Fibroblast of skin of left biceps (primary cell): ENCODE measurements at places on chromosomes 4 and X.
A peak's percentile ranks its signal among the peaks of the same experiment; 100 is the strongest.

DNA sequence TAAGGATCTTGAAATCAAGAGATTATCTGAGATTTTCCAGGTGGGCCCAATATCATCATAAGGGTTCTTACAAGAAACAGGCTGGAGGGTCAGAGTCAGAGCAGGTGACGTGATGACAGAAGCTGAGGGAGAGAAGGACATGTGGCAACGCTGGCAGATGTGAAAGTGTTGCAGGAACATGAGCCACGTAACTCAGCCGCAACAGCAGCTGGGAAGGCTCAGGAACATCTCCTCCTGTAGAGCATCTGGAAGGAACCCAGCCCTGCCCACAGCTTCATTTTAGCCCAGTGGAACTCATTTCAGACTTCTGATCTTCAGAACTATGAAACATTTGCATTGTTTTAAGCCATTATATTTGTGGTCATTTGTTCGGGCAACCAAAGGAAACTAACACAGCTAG is 156.3 kb upstream of the VEGFC start:
- no peak for DNase-seq

- no peak for DNase-seq
These were observed 24.8 kb upstream of the AFAP1 start for GRCh38 chr4:7964459-7964858.

GRCh38 chr4:2763511-2763967 is 7.4 kb upstream of the TNIP2 start:
- no peak for DNase-seq

DNA sequence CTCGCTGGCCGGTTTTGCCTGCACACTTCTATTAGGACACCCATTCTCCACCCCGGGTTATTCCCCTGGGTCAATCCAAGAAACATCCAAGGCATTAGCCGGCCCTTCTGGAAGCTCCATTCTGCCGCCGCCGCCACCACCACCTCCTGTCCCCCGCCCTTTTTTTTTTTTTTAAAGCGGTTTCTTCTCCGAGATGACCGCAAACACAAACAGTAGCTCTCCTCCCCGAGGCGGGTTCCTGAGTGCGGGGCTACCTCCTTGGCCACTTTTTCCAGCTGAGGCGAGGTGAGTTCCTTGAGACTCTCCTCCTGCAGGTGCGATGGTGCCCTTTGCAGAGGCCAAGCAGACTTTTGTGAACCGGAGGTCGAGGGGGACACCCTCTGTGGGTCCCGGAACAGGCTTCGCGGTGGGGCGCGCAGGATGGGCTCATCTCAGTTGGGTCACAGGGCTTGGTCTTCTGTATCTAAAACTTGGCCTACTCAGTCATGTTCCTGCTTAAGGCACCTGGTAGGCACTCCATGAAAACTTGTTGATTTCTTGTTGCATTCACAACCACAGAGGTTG is 930 bp downstream of the NWD2 start:
- DNase-seq = no peak

GRCh38 chrX:48920718-48921104 is 1.9 kb upstream of the PIM2 start:
- no peak for DNase-seq

- no peak for DNase-seq
These were observed 14.3 kb downstream of the H2BW1 start for GRCh38 chrX:103999234-103999633.

- DNase-seq = no peak
These were observed 691 bp downstream of the SCARB2 start for GRCh38 chr4:76212851-76213414.

- DNase-seq = peak; percentile 64
These were observed 32.0 kb upstream of the FHL1 start for GRCh38 chrX:136115126-136115903.

DNA sequence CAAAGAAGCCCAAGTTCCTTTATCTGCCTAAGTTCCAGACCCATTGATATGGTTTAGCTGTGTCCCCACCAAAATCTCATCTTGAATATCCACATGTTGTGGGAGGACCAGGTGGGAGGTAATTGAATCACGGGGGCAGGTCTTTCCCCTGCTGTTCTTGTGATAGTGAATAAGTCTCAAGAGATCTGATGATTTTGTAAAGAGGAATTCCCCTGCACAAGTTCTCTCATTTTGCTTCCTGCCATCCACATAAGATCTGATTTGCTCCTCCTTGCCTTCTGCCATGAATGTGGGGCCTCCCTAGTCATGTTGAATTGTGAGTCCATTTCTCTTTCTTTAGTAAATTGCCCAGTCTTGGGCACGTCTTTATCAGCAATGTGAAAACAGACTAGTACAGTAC is 860.2 kb downstream of the FSTL5 start:
- no peak for DNase-seq

GRCh38 chr4:6641164-6641970 is 882 bp downstream of the MRFAP1 start:
- no peak for DNase-seq

- no peak for DNase-seq
These were observed 210.8 kb downstream of the SLC4A4 start for GRCh38 chr4:71549516-71550160.

DNA sequence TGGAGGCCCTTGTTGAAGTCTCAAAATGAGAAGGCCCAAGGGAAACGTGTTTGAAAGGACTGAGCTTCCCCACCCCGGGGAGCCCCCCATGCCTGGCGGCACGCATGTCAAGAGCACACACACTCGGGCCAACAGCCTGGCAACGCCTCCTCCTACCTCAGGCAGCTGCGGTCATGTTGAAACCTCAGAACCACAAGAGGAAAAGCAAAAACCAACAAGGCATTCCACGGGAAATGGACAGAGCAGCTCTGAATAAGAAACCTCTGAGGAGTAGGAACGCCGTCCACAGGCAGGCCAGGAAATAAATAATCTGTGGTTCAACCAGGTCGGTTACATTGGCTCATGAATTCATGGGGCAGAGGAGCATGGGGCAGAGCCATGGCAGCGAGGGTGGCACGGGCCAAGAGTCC is 95.7 kb upstream of the AFAP1 start:
- DNase-seq = no peak

- DNase-seq = no peak
These were observed 55.3 kb downstream of the TMEM131L start for GRCh38 chr4:153521478-153521877.

DNA sequence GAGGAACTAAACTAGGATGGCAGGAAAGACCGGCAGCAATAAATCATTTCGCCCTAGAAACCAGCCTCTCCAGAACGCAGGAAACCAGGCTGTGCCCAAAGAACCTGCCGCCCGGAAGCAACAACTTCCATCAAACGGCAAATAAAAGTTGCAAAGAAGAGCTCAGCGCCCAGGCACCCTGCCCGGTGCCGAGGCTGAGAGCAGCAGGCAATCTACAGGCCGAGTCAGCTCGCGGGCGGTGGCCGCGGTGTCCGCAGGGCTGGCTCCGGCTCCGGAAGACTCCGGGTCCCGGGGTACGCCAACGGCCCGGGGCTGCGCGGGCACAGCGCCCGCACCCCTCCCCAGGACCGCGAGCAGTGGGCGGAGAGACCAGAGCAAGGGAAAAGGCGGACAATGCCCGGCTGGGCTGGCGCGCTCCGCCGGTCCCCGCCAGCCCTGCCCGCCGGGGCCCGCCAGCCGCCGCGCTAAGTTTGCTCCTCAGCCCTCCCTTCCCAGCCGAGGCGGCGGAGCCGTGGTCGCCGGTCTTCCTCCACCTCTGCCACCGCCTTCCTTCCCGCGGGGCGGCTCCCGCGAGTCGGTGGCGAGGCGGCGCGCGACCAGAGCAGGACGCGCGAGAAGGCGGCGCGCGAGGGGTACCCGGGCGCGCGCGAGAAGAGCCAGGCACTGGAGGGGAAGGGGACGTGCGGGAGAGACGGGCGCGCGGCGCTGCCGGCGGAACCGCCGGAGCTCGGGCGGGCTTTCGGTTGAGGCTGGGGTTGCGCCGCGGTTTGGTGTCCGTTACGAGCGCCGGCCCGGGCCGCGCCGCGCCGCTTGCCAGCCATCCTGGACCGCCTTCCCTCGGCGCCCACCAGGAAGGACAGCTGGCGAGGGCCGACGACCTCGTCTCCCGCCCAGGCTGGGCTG is 733 bp downstream of the FRYL start:
- DNase-seq = peak; percentile 12

GRCh38 chr4:15436513-15436912 is 8.7 kb downstream of the C1QTNF7 start:
- DNase-seq = peak; percentile 29

GRCh38 chr4:91830681-91831395 is 472.9 kb upstream of the GRID2 start:
- no peak for DNase-seq

GRCh38 chr4:2058264-2059045 is 672 bp upstream of the NAT8L start:
- DNase-seq = no peak

GRCh38 chrX:153945956-153946943 is 1.8 kb upstream of the RENBP start:
- no peak for DNase-seq

- DNase-seq = no peak
These were observed 4.0 kb upstream of the ITM2A start for GRCh38 chrX:79371101-79371500.

- peak; percentile 66 for DNase-seq
These were observed 1.2 kb downstream of the PPARGC1A start for GRCh38 chr4:23888421-23889319.

- no peak for DNase-seq
These were observed 51.1 kb downstream of the ADRA2C start for GRCh38 chr4:3816983-3817960.

DNA sequence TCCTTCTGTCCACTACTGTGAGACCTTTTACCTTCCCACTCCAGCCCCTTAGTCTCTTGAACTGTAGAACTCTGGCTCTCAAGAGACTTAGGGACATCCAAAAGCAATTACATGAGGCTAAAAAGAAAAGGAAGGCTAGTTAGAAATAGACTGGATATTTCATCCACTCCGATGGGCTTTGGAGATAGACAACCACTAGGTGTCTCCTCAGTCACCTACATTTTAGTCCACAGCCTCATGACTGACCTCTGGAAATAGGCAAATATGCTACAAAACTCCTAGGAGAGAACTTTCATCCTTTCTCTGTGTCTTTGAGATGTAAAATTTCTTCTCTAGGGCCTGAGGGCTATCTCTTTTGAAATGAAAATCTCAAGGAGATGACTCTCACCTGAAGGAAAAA is 45.1 kb upstream of the LAMP2 start:
- no peak for DNase-seq

GRCh38 chrX:153647461-153648357 is 706 bp downstream of the DUSP9 start:
- DNase-seq = no peak

- DNase-seq = no peak
These were observed 60.7 kb upstream of the PITX2 start for GRCh38 chr4:110683601-110684000.

GRCh38 chrX:109403922-109404321 is 78.0 kb downstream of the GUCY2F start:
- DNase-seq = no peak

- peak; percentile 1 for DNase-seq
These were observed 93.4 kb downstream of the TMA16 start for GRCh38 chr4:163587867-163588266.

DNA sequence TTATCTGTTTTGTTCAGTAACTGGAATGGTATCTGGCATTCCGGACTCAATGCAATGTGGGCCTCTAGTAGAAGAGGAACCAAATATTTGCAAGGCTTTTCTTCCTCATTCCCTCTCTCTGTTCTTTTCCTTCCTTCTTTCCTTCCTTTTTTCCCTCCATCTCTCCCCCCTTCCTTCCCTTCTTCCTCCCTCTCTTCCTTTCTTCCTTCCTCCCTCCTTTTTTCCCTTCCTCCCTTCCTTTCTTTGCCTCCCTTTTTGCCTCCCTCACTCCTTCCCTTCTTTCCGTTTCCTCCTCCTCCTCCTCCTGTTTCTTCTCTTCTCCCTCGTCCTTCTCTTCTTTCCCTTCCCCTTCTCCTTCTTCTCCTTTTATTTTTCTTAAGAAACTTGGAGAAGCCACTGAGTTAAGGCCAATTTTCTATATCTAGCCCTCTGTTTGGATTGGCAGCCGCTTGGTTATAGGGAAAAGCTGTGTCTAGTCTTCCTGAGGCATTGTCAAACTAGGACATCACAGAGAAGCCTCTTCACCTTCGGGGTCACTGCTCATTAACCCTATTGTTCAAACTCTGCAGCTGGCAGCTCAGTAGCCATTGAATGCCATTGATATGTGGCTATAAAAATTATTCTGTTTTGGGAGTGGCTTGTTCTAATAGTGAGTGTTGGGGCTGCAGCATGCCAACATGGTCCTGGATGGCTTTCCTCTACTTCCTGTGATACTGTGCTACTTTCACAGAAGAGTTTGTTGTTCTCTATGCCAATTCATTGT is 95.9 kb downstream of the CFAP299 start:
- no peak for DNase-seq

DNA sequence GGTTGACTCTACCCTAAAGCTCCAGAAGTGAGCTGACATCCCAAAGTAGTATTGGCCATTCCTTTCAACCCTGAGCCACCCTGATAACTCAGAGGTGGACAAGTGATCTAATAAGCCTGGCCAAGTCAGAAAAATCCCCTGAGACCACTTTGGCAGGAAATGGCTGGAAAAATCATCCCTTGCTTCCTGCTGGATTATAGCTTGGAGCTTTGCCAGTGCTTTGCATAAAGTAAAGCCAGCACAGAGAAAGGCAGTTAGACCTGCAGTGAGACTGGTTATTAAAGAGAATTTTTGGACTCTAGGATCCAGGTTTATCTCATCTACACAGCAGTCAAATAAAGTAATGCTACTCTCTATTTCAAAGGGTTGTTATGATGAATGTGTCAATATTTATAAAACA is 6.4 kb downstream of the CXCL3 start:
- DNase-seq = no peak

- DNase-seq = peak; percentile 26
These were observed 209.6 kb upstream of the SPIN4 start for GRCh38 chrX:63560601-63561218.

DNA sequence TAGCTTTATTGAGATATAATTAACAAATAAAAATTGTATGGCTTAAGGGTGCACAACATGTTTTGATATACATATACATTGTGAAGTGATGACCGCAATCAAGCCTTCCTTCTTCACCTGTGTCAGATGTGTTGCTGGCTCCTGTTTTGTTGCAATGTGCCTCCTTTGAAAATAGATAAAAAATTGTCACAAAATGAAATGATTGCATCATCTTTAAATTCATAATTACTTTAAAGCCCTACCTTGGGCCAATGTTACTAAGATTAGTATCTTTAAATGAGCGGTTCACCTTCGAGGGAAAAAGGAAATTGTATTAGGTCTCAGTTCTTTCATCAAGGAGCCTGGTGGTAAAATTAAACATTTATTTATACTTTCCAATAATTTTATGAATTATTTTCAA is 77.3 kb downstream of the GPRIN3 start:
- no peak for DNase-seq

- peak; percentile 9 for DNase-seq
These were observed 27.5 kb downstream of the PCYT1B start for GRCh38 chrX:24619647-24620046.

- no peak for DNase-seq
These were observed 2.4 kb downstream of the ZNF275 start for GRCh38 chrX:153336121-153336894.

DNA sequence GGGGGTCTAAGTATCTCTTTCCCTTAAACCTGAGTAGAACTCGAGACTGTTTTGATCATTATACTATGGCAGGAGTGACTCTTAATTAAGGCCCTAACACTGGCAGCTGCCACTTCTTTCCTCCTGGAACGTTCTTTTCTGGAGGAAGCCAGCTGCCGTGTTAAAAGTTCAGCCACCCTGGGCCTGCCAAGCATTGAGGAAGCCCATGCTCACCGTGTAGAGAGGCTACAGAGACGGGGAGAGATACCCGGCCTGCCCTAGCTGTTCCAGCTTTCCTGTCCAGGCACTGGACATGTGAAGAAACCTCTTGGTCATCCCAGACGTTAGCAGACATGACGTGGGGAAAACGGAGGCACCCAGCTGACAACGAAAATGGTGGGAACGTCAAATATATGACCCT is 274.1 kb downstream of the ARHGAP10 start:
- no peak for DNase-seq

GRCh38 chr4:54731976-54732375 is 74.2 kb downstream of the KIT start:
- DNase-seq = no peak
